SHP77 (cell line): ENCODE measurements at places on chromosomes 16 and 17.

- no peak for DNase-seq
These were observed 51.5 kb upstream of the CBX4 start for GRCh38 chr17:79890706-79891105.

DNA sequence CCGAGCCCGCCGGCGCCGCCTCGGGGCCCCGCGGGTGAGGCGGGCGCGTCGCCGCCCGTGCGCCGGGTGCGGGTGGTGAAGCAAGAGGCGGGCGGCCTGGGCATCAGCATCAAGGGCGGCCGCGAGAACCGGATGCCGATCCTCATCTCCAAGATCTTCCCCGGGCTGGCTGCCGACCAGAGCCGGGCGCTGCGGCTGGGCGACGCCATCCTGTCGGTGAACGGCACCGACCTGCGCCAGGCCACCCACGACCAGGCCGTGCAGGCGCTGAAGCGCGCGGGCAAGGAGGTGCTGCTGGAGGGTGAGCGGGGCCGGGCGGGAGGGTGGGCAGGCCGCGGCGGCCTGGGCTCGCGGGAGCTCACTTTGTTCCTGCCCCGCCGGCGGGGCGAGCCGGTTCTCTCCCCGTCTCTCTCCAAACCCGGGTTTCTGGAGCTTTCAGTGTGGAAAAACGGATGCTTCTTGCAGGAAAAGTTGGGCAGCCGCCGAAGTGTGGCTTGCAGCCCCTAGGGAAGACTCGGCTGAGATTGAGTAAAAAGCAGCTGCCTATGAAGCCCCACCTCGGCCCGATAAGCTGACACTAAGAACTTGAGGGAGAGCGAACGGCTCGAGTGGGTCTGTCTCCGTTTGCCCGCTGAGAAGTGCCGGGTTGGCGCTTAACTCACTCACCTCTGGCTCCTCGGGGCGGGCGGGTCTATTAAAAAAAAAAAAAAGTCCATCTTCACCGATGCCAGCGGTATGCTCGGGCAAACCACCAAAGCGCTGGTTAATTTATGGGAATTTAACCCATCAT is 677 bp downstream of the SNTB2 start:
- DNase-seq, result peak; percentile 11

- DNase-seq, result peak; percentile 61
These were observed 5.1 kb upstream of the NME4 start for GRCh38 chr16:391885-392335.

GRCh38 chr16:65318138-65318537 is 196.3 kb upstream of the CDH11 start:
- DNase-seq, result no peak
